ENCODE measurements at places on chromosomes 5 and 9.

DNA sequence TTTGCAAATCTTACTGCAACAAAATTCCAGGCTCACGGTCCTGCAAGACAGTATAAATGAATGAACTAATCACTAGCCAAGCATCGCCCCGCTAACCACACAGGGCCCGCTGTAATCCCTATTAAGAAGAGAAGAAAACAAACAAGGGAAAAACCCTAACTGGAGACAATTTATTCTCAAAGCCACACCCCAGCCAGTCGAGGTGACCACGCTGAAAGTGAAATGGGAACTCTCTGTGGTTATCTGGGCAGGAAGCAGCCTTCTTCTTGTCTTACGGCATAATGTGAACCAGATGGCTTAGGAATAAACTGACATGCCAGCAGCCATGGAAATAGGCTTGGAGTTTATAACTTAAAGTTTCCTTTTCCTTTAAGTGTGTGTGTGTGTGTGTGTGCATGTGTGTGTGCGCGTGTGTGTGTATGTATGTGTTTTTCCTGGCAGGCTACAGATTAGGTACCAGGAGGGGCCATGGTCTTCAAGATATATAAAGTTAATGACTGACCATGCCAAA is 120.2 kb downstream of the SEMA6A start:
- no peak for DNase-seq

DNA sequence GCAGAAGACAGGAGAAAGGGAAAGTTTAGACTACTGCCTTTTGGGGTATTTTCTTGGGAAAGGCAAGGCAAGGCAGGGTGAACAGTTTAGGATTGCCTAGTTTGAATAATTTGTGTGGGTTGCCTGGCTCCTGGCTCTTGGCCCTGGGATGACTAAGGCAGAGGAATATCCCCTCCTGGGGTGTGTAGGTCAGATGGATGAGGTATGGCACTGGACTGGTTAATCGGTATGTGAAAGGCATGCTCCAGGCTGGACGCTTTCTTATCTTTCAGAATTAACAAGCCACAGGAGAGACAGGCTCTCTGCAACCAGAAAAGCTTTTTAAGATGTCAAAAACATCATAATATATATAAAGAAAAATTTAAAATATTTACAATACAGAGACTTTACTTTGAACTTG is 58.6 kb downstream of the STARD4 start:
- no peak for DNase-seq

GRCh38 chr5:8478326-8478725 is 609.4 kb downstream of the MTRR start:
- no peak for DNase-seq

- DNase-seq = no peak
These were observed 91.2 kb downstream of the IRX2 start for GRCh38 chr5:2660315-2660714.

DNA sequence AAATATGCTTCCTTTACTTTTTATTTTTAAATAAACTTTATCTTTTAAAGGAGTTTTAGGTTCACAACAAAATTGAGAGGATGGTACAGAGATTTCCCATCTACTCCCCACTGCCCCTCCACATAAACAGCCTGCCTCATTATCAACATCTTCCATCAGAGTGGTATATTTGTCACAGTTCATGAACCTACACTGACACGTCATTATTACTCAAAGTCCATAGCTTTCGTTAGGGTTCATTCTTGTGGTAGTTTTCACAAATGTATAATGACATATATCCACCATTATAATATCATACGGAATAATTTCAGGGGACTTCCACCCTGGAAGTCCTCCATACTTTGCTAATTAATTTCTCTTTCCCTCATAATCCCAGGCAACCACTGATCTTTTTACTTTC is 204.9 kb downstream of the SMARCA2 start:
- DNase-seq = no peak

DNA sequence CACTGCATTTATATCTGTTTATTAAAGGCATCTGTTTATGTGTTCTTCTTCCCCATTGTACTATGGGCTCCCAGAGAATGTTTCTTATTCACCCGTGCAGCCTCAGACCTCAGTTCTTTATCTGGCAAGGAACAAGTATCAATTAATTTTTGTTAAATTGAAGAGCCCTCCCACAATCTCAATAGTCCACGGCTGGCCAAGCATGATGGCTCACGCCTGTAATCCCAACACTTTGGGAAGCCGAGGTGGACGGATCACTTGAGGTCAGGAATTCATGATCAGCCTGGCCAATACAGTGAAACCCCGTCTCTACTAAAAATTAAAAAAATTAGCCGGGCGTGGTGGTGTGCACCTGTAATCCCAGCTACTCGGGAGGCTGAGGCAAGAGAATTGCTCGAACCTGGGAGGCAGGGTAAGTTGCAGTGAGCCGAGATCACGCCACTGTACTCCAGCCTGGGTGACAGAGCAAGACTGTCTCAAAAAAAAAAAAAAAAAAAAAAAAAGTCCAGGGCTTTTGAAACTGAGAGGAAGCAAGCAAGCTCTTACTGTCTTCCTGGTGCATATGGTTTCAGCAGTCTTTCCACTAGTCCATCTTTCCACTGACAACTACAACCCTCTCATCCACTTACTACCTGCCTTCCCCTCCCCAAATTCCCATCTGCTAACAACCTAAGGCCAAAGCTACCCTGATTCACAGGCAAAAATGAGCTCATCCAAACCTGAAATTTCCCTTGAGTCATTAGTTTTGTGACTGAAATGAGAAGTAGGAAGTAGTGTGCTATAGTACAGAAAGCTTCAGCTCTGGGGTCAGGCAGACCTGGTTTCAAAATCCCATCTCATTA is 2.3 kb upstream of the HK3 start:
- no peak for DNase-seq

- DNase-seq = no peak
These were observed 26.0 kb upstream of the TTLL11 start for GRCh38 chr9:122119166-122119521.

GRCh38 chr9:99294850-99295461 is 72.9 kb downstream of the SEC61B start:
- DNase-seq = no peak

- peak; percentile 78 for DNase-seq
These were observed 12.2 kb upstream of the OR13J1 start for GRCh38 chr9:35882263-35882848.

DNA sequence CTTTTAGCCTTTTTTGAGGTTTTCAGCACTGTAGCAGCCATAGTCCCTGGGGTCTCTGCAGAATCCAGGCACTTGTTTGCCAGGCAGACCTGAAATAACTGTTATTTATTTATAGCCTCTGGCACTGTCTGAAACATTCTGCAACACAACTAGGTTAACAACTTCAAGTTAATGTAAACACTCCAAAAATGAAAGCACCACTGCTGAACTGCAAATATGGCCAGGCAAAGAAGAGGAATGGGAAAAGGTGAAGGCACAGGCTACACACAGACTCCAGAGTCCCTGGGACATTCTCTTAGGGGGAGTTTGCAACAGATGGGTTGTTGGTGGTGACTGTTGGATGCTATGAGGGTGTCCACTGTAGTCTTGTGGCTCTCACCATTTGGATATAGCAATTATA is 369.0 kb downstream of the MAT2B start:
- DNase-seq = no peak

DNA sequence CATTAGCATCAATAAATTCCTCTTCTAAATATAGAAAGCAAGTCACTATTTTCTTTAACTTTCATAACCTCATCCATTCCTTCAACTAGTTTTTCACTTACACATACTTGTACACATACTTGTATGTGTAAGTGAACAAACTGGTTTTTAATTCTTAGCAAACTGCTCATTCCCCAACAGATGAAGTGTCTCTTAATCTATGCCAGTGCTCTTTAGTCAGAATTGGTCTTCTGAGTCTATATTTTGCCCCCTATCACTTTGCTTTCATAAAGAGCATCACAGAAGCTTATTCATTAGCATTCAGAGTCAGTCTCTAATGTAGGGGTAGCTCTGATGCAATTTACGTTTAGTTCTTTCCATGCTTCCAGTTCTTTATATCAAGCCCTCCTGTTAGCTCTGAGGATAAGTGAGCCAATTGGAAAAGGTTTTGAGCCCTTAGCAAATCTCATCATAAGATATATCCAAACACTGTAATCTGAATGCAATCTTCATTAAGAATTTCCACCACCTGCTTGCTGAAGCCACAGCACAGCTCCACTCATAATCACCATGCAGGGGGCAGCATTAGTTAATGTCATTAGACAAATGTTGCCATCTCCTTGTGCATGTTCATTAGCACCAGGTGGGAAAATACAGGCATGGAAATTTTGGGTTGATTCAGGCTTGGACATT is 178.5 kb upstream of the SLC24A2 start:
- no peak for DNase-seq

- DNase-seq = no peak
These were observed 15.5 kb downstream of the C5orf15 start for GRCh38 chr5:133952729-133953567.

GRCh38 chr9:124038239-124038638 is 26.7 kb downstream of the LHX2 start:
- DNase-seq = no peak

DNA sequence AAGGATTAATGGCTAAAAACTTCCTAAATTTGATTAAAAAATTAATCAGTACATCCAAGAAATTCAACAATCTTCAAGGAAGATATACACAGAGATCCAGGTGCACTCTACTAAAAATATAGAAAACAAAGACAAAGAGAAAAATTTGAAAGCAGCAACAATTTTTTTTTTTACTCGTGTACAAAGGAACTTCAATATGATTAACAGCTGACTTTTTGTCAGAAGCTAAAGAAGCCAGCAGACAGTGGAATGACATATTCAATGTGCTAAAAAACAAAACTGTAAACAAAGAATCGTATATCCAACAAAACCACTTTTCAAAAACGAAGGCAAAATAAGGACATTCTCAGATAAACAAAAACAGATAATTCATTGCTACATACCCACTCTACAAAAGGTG is 234.6 kb downstream of the FSTL4 start:
- DNase-seq = no peak

DNA sequence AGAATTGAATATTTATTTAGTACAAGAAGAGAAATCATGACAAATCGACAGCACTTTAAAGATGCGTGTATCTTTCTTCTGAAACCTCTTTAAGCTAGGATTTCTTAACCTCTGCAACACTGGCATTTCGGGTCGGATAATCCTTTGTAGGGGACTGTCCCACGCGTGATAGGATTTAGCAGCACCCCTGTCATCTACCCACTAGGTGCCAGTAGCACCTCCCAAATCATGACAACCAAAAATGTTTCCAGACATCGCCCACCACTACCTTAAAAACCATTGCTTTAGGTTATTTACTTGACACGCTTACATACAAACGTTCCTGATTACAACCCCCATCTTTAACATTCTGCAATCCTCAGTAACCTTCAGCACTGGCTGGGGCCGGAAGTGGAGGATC is 223.1 kb downstream of the TRIM32 start:
- no peak for DNase-seq

GRCh38 chr5:138336952-138337684 is 948 bp upstream of the FAM53C start:
- DNase-seq = no peak

DNA sequence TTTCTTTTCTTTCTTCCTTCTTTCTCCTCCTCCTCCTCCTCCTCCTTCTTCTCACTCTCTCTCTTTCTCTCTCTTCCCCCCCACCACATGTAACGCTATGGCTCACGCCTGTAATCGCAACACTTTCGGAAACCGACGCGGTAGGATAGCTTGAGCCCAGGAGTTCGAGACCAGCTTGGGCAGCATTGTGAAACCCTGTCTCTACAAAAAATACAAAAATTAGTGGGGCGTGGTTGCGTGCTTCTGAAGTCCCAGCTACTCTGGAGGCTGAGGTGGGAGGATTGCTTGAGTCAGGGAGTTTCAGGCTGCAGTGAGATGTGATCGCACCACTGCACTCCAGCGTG is 736 bp upstream of the GLDC start:
- DNase-seq = no peak

DNA sequence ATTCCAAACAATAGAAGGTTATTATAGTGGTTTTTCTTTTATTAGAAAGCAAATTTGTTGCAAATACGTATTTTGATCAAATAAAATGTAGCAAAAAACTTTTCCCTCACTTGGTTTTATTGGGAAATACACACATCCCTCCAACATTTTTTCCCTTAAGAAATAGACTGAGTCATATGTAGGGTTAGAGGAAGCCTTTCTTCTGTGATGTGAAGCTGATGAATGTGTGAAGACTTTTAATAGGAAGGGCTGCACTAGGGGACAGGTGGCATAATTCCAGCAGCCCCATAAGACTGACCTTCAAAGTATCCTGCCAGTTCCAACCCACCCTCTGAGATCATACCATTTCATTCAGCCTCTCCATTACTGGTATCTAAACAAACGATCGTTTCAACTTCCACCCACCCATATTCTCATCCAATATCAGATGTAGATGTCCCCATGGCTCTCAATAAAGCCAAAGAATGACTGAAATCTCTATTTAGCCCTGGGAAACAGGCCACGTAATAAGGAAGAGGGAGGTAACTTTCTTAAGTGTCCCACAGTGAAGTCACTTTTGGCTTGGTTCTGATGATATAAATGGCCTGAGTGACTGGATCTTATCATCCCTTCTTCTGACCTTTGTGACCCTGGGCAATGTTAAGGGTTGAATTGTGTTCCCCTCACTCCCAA is 64.7 kb upstream of the LPAR1 start:
- DNase-seq = no peak

DNA sequence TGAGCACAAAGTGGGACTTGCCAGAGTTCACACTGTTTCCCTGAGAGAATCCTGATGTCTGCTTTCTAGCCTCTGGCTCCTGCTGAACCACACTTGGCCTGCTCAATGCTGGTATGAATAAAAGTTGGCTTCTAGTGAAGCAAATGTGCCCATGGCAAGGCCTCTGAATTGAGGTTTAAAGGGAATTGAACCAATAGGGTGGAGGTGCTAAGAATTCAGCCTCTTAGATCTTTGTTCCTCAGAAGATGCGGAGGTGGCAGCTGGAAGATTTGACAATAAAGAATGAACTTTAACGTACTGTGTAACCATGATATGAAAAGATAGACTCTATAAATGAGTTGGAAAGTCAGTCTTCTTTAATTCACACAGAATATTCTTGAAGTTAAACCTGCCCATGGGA is 57.2 kb downstream of the RASGRF2 start:
- no peak for DNase-seq

All from activated naive CD4-positive, alpha-beta T cell (primary cell).